Fibroblast of skin of left quadriceps (primary cell): ENCODE measurements at places on chromosomes 13 and 19.

DNA sequence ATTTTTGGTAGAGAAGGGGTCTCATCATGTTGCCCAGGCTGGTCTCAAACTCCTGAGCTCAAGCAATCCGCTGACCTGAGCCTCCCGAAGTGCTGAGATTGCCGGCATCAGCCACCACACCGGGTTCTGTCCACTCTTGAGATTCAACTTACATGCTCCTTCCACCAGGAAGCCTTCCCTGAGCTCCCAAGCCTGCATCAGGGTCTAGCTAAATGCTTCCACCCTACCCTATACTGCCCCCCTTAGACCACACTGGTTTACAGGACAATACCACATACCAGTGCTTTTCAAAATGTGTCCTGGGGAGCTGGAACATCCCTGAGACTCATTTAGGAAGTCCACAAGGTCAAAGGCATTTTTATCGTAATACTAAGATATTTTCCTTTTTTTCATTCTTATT, 15.1 kb upstream of the CACNG8 start:
- no peak for DNase-seq

DNA sequence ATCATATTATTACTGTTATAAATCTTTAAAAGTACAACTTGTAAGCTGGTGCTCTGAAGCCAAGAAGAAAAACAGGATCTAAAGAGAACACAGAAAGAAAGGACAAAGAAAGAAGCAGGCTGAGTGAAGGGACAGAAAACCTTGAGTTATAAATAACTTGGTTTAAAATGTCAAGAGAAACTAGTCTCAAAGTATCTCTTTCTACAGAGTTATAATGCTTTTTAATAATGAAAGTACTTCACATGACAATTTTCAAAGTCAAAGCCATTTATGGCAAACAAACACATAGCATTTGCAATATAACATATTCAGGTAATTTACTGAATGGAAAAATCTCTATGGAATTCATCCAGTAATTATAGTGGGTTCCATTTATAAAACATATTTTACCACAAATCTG, 33.4 kb downstream of the CAB39L start:
- no peak for DNase-seq

- DNase-seq: no peak
Observed at GRCh38 chr13:66212511-66212910, 1017.6 kb downstream of the PCDH9 start.

DNA sequence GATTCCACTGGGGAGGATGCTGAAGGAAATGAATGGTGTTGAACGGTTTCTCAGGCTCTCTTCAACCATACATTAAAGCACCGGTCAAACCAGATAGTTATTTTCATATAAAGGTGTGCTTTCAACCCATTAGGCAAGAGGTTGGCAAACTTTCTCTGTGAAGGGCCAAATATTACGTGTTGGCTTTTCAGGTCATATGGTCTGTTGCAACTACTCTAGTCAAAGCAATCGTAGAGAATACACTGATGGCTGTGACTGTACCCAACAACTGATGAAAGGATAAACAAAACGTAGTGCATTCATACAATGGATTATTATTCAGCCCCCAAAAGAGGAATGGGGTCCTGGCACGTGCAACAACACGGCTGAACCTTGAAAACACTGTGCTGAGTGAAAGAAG, 5.8 kb downstream of the ZSCAN5A start:
- no peak for DNase-seq

GRCh38 chr19:2050349-2050990, 574 bp downstream of the MKNK2 start:
- no peak for DNase-seq

GRCh38 chr19:46073268-46073922, 32.6 kb upstream of the IGFL4 start:
- no peak for DNase-seq

DNA sequence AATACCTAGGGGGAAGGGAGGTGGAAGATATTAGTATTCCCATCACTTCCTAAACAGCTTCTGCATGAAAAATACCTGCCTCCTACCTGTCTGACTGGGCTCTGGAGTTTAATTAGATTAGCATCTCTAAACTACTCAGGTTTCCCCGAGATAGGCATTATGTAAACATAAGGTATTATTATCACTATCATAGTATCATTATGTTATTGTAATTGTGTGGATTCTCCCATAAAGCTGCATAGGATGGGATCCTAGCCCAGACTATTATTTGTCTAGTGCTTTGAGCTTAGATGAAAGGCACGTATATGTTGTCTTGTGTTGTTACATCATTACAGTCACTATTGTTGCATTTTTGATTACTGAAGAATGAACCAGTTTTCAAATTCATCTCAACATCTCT, 115.2 kb upstream of the SOX21 start:
- no peak for DNase-seq

- DNase-seq: peak; percentile 44
Observed at GRCh38 chr19:16628984-16629691, 1.1 kb upstream of the MED26 start.

DNA sequence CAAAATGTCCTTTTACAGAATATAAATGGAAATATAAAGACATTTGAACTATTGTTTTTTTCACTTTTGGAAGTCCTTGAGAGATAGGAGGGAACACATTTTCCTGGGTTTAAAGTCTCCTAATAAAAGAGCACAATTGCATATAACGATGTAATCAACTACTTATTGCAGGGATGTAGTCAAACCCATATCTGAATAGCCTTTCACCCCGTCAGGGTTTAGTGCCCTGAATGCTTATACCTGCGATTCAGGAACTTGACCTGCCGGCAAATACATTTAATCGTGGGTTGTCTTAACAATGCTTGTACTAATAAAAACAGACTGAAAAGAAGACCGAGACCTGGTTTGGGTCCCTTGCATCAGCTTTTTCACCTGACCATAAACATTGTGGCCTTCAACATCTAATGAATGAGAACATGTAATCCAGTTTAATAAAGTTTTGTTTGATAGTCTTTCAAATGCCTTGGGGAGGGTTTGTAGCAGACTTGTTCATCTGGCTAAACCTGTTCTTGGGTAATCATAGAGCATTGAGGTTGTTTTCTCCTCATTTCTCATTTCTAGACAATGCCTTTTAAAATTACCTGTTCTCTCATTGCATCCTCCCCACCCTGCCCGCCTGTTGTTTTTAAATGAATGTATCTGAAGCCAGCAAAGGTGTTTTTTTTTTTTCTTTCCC, 7.0 kb downstream of the KLF5 start:
- DNase-seq: no peak

GRCh38 chr19:3692141-3693024, 7.9 kb downstream of the PIP5K1C start:
- DNase-seq: no peak

GRCh38 chr13:44435142-44435918, 61.7 kb downstream of the SERP2 start:
- peak; percentile 97 for DNase-seq

DNA sequence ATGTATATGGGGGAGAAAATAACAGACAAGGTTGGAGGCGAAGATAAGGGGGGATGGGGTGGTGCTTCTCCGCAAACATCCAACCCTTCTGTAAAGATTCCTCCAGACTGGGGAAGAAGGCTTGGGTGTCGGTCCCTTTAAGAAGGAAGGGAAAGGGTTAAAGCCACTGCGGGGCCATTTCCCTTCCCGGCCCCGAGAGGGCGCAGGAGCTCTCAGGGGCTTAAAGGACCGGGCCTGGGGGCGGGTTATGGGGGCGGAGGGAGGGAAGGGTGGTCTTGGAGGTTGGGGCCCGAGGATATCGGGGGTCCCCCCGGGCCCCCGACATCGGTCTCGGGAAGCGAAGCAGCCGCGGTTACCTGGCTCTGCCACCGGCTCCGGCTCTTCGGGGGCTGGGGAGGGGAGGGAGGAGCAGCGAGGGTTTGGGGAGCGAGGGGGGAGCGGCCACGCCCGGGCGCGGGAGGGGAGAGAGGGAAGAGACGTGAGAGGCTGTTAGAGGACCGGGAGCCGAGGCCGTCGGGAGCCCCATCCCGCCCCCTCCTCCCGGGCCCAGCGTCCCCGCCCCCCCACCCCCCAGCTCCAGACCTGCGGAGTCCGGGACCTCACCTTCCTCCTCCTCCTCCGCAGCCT, 2.8 kb downstream of the TNNT1 start:
- no peak for DNase-seq

GRCh38 chr19:45187421-45188100, 9.0 kb downstream of the BLOC1S3 start:
- DNase-seq: no peak

DNA sequence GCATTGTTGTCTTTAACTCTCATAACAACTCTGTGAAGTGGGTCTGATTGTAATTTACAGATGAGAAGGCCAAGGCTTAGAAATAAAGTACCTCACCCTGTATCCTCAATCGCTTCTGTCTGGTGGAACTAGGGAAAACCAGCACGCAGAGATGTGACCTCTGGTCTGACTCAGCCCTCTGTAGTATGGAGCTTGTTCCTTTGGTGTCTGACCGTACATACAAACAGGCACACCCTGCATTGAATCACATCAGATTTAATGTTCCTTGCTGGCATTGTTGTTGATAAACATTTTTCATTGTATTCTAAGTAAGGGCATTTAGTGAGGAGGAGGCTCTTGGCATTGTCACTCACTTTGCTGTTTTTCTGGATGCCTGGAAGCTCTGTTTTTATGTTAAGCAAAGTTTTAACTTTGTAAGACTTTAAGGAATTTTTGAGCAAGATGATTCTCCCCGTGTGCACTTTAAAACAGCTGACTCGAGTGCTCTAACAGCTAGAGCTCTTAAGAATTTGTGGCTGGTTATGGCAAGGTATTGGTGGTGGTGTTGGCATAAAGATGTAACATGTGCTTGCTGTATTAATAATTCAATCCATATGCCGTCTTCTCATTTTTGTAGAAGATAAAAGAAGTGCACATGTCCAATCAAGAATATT, 89.0 kb upstream of the SPATA13 start:
- no peak for DNase-seq

- no peak for DNase-seq
Observed at GRCh38 chr13:27969866-27970229, 733 bp upstream of the CDX2 start.
